ENCODE measurements at places on chromosomes 16 and 17. TPM values are rescaled to one million over a fixed set of nuclear protein-coding genes. Genes with fewer than 3 reads are reported as not detected.

C17orf50 gene
- not detected for total RNA-seq

KRTAP1-1 gene
- total RNA-seq: not detected

ALDH3A1 gene
- not detected for total RNA-seq

KRTAP4-1 gene
- not detected for total RNA-seq

PPP1R1B gene
- not detected for total RNA-seq

IL32 gene
- 1.5 TPM for total RNA-seq

KRT33A gene
- total RNA-seq: not detected

CTRL gene
- 3.8 TPM for total RNA-seq

CHST6 gene
- total RNA-seq: 0.09 TPM

ETV4 gene
- total RNA-seq: 66.3 TPM

DNA sequence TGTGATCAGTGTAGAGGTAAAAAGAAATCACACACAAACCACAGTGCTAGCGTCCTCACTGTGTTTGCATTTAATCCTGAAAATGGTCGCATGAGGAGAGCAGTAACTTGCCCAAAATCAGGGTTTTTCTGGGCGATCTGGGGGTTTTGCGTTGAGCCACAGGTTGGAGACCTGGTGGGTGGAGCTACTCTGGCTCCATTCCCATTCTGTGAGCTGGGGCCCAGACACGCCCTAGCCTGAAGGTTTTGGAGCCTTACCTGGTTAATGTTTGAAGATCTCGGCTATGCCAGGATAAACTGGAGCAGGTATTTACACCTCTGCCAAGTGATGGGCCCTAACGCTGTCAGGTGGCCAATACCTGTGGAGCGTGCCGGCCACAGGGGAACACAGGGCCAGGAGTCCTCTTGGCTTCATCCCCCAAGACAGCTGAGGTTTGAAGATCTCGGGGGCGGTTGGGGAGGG lies 48.4 kb downstream of the MPRIP start:
- no peak for DNase-seq

DNA sequence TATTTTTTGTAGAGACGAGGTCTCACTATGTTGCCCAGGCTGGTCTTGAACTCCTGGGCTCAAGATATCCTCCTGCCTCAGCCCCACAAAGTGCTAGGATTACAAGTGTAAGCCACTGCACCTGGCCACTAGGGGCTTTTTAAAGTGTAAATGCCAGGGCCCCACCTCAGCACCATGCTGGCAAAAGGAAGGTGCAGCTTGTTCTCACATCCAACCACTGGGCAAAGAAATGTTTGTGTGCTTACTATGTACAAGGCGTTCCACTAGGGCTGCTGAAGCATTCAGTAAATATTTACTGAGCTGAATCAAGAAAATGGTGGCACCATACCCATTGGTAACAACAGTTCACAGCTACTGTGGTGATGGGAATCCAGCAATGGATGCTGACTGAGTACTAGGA lies 22.6 kb downstream of the COG1 start:
- no peak for DNase-seq

DNA sequence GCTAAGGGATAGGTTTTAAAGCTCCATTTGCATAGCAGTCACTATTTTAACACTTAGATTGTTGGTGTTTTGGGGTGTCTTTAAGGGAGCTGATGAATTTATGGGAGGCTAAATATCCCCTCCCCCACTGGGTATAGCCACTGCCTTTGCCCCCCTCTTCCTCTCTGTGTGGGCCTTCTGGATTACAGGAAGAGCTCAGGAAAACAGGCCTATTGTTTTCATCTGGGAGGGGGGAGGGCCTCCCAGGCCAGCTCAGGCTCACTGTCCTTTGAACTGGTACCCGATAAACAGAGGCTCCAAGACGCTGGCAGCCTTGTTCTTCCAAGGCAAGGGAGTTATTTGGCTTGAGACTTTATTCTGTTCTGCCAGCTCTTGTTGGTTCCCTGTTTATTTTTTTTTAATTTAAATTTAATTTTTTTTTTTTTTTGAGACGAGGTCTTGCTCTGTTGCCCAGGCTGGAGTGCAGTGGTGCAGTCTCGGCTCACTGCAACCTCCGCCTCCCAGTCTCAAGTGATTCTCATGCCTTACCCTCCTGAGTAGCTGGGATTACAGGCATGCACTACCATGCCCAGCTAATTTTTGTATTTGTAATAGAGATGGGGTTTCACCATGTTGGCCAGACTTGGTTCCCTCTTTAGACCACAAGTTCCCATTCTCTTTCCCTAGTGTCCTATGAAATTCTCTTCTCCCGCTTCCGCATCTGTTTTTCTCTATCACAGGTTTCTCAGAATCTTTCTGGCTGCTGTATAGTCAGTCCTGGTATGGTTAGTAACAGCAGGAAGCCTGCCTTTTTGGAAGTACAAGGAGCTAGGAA lies 25.1 kb downstream of the MINK1 start:
- no peak for DNase-seq

GRCh38 chr16:80936410-80936809 lies 70.3 kb downstream of the CMC2 start:
- no peak for DNase-seq

GRCh38 chr17:73015722-73016276 lies 76.7 kb downstream of the SLC39A11 start:
- DNase-seq: no peak

DNA sequence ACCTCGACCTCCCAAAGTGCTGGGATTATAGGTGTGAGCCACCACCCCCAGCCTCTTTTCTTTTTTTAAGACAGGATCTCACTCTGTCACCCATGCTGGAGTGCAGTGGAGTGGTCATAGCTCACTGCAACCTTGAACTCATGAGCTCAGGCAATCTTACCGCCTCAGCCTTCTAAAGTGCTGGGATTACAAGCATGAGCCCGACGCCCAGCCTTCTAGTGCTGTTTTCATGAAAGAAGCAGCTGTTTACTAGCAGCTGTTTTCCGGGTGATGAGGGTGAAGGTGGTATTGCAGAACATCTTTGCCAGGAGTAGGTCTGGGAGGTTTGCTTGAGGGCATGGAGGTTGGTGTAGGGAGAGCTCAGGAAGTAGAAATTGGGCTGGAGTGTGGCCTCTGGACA lies 2.0 kb downstream of the ADCY7 start:
- DNase-seq: no peak

DNA sequence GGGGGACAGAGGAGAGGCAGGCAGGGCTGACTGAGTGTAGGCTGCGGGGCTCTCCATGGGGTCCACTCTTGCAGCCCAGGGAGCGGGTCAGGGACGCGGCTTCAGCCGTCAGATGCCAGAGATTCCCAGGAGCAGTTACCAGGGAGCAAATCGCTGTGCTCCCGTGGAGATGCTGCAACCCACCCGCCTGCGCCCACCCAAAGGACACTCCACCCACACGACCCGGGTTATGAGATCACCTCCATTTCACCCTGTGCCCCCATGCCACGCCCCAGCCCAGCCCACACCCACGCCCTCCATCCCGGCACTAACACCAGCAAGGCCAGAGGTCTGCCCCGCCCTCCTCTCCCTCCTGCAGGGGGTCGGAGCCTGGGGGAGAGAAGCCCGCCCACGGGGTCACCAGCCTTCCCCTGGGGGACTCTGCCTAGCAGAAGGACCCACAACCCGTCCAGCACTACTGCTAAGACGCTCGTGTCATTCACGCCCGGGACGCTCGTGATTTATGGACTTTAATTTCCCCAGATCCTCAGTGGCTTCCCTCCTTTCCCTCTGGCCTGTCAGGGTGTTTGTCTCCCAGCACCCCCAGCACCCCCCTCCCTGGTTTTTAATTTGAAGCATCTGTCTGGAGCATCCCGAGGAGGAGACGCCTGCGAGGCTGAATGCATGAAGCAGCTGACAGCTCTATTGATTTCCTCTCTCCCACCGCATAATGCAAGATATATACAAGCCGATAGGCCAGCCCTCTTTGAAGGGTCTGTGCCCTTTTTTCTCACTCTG lies 6.7 kb upstream of the RPL38 start:
- DNase-seq: no peak

- DNase-seq: no peak
Observed at GRCh38 chr17:81710514-81711308, 1.4 kb upstream of the SLC25A10 start.

DNA sequence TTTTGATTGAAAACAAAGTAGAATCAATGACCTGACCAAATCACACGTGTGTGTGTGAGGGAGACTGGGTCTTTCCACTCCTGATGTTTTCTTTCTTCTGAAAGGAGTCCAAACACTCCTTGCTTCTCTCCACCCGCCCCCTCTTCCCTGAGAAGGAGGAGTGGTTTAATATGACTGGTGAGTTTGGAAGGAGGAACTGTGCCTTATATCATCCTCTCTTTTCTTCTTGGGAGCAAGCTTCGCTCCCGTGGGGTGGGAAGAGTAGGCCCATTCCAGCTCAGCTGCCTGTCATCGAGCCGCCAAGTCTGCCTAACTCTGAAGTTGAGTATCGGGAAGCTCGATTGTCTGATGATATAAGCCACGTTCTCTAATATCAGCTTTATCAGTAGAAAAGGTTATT lies 96.5 kb downstream of the YPEL2 start:
- no peak for DNase-seq

GRCh38 chr17:45696442-45696841 lies 87.7 kb upstream of the CRHR1 start:
- no peak for DNase-seq

GRCh38 chr17:42165751-42166150 lies 11.0 kb upstream of the RAB5C start:
- no peak for DNase-seq

- no peak for DNase-seq
Observed at GRCh38 chr16:27425961-27426360, 24.0 kb downstream of the IL21R start.

DNA sequence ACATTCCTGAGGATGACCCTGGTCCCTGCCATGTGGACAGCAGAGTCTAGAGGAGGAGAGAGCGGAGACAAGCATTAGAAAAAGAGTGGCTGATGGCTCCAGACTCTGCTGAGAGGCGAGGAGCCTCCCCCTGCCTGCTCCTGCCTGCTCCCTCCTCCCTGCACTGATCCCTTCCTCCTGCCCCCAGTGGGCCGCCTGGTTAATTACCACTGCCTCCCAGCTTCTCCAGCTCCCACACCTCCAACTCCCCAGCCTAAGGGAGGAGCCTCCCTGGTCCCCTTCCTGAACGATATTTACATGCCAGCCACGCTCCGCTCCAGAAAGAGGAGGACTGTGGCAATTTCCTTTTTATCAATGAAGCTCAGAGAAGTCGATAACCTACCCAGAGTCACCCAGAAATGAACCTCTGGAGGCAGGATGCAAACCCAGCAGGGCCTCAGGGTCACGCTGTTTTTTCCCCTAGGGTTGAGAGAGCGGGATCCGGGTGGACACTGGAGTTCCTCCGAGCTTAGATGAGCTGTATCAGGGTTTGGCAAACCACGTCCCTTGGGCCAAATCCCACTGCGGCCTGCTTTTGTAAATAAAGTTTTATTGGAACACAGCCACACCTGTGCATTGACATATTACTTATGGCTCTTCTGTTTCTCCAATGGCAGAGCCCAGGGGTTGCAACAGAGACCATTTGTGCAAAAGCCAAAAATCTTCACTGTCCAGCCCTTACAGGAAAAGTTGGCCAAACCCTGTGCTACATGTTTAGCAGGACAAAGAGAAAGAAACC lies 27.1 kb upstream of the JPH3 start:
- peak; percentile 48 for DNase-seq

- no peak for DNase-seq
Observed at GRCh38 chr17:35554668-35555067, 6.0 kb downstream of the SLFN14 start.

GRCh38 chr17:65786479-65786878 lies 225.0 kb upstream of the AXIN2 start:
- no peak for DNase-seq

GRCh38 chr17:35245196-35245486 lies 2.3 kb downstream of the SLFN5 start:
- DNase-seq: no peak

DNA sequence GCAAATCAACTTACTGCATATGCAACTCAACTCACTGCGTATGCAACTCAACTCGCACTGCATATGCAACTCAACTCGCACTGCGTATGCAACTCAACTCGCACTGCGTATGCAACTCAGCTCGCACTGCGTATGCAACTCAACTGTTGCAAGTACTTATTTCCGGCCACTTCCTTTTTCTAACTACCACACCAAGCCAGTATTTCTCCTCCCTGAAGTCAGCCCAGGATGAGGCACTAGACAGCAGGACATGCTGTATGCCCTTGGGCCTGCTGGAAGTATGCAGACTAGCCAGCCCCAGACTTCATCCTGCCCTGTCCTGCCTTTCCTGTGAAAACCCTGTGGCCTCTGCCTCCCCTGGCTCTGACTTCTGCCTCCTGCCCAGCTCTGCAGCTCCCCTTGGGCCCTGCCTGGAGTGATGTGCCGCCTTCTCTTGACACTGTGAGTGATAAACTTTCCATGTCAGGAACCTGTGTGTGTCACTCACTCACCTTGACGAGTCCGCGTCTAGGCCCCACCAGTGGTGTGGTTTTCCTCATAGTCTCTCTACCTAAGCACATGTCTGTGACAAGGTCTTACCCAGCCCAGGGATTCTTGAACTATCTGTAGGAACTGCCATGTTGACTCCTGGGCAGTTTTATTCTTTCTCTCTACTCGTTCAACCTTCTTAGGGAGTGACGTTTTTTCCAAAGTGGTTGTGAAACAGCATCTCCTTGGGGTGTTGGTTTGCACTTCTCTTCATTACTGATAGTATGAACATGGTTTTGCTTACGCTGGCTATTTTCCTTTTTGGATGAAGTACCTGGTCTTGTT lies 16.4 kb downstream of the ZNF778 start:
- no peak for DNase-seq

DNA sequence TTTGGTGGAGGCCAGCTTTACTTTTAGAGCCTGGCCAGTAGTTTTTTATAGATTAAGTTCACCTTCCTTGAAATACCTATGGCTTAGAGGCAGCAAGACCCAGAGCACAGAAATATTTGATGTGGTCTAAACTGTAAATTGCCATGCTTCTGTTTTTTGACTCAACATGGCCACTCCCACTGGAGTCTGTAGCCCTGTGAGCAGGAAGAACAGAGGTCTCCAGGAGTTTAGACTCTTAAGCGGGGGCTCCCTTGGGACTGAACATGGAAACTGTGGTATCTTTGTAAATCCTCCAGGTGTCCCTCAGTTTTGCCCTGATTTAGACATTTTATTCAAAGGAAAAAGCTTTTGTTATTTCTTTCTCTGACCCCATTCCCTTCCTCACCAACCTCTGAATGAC lies 145.6 kb downstream of the FTO start:
- DNase-seq: no peak

- DNase-seq: no peak
Observed at GRCh38 chr16:88353232-88353631, 29.5 kb upstream of the ZNF469 start.

GRCh38 chr16:4852221-4852872 lies 5.1 kb downstream of the UBN1 start:
- DNase-seq: peak; percentile 75

DNA sequence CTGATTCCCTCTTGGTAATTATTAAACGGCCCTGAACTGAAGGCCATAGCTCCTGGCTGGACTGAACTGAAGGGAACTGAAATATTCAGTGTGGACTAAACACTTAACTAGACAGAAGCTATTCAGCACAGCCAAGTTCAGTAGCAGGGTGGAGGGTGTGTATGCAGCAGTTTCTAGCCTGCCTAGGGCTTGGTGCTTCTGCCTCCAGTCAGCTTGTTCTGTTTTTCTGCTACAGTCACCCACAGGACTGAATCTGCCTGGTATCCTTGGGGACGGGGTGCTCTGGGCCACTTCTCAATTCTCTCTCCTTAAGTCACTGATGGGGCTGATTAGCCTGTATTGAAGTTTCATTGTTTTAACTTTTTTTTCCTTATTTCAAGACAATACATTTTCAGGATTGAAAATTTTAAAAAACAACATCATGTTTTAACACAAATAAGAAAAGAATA lies 77.1 kb downstream of the WWP2 start:
- no peak for DNase-seq

Measured in K562 (cell line).